ENCODE measurements at places on chromosomes 7 and 10.
A peak's percentile ranks its signal among the peaks of the same experiment; 100 is the strongest.

- DNase-seq, result no peak
Observed at GRCh38 chr10:109215291-109216075, 707.8 kb downstream of the XPNPEP1 start.

DNA sequence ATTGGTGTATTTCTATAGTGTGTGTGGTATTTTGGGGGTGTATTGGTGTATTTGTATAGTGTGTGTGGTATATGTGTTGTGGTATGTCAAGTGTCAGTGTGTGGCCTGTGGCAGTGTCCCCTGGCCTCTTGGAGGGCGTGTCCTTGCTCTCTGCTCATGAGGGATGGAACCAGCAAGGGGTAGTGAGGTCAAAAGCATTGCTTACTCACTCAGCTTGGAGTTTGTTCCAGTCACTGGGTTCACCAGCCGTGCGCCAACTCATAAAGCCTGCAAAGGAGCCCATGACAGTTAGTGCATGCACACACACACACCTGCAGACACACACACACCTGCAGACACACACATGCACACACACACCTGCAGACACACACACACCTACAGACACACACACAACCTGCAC, 4.3 kb upstream of the TRPV6 start:
- no peak for DNase-seq

DNA sequence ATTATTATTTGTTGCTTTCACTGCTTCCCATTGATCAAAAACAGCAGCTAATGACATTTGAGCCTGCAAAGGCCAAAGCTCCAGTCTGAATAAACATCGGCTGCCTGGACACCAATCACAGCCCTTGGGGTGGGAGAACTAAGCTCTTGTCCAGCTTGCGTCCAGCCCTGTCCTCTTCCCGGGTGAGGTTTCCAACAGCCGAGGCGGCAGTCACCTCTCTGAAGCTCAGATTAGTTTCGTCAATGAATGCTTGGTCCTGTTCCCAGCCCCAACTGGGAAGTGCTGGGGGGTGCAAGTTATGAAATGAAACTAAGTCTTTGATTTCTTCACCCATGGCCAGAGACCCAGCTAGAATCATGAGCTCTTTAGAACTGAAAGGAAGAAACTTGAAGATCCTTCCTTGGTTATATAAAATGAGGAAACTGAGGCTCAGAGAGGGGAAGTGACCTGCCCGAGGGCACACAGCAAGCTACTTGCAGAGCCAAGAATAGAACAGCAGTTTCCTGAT, 114.0 kb upstream of the TCF7L2 start:
- DNase-seq, result no peak

GRCh38 chr7:1431634-1432380, 27.5 kb downstream of the MICALL2 start:
- DNase-seq, result no peak

- no peak for DNase-seq
Observed at GRCh38 chr7:127474457-127474856, 81.9 kb upstream of the ZNF800 start.

DNA sequence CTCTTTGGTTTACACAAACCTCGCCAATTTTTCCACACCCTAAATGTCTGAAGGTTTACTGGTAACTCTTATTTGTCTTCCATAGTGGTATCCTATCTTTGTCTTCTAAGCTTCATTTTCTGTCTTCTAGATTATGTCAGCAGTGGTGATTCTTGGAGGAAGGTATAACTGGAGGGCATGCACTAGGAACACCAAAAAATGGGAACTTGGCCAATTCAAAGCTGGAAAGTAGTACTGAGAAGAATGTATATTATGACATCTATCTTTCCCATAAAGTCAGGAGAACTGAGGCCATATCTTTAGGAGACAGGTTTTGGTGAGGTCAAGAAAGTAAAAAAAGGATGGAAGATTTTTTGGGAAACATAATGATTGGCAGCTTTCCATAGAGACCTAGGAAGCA, 113.3 kb downstream of the CPEB3 start:
- no peak for DNase-seq

GRCh38 chr7:108030516-108030915, 27.6 kb upstream of the LAMB1 start:
- no peak for DNase-seq

- DNase-seq, result no peak
Observed at GRCh38 chr7:33410266-33410665, 280.9 kb downstream of the BBS9 start.

- no peak for DNase-seq
Observed at GRCh38 chr7:47479821-47480575, 101.9 kb downstream of the TNS3 start.

DNA sequence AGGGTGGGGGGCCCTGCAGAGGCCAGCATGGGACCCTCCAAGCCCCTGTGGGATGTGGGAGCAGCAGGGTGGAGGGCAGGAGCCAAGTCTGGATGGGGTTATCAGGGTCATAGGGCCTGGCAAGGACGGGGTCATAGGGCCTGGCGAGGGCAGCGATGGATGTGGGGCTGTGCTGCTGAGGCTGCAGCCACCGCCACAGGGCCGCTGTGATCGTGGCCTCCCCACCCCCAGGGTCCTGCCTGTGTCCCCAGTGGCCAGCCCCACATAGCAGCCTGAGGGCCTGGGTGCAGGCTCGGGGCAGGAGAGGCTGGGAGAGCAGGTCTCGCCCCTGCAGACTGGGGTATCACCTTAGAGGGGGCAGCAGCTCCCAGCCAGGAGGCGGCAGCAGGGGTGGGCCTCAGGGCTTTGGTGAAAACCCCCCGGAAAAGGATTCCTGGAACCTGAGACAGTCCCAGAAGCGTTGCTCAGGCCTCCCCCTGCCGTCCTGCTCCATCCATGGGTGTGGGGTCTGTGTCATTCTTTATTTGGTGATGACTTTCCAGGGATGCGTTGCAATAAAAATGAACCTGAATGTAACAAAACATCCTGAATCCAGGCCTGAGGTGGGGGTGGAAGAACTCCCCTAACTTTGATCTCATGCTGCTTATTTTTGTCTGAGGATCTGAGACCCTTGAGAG, 107.3 kb upstream of the SHH start:
- no peak for DNase-seq

GRCh38 chr7:99120916-99121315, 23.0 kb downstream of the SMURF1 start:
- no peak for DNase-seq

DNA sequence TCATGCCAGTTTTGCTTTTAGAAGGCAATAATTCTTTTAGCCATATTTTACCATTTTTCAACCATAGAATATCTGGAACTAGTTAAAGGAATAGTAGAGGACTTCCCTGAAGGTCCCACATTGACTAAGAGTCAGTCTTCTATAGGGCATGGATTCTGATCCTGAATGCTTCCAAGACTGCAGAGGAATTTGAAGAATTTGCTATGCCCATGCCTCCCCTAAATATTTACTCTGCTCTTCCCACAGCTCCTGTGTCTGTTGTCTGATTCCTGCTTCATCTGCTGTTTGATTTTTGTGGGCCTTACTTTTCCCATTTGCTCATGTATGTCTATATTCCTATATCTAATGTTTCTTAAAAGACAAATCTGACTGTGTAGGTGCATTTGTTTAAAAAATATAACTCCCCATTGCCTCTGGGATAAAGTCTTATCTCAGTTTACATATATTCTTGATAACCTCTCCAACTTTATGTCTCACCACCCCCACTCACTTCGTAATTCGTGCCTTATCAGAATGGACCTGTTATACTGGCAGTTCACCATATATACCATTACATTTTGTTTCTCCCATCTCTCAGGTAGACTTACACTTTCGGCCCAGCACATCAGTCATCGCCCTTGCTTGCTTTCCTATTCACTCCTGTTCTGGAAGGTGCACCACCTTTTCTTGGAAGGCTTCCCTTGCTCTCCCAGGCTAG, 33.9 kb downstream of the LRRC4 start:
- no peak for DNase-seq

DNA sequence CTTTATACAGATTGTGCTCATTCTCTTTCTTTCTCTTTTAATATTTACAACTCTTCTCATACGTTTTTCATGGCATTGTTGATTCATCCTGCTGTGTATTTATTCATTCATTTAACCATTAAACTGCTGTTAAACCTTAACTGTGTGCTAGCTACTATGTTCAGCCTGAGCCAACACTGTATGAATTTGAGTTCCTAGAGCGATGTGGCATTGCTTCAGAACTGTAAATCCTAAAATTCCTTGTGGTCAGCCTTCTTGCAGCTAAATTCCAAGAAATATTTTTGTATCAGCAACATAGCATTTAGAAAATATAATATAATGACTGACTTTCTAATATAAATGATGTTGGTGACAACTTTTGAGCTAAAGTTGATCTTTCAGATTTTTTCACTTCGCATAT, 184.7 kb upstream of the FZD1 start:
- no peak for DNase-seq

- no peak for DNase-seq
Observed at GRCh38 chr7:140546947-140547346, 67.6 kb upstream of the MKRN1 start.

- peak; percentile 24 for DNase-seq
Observed at GRCh38 chr7:141073173-141073640, 657 bp upstream of the TMEM178B start.

DNA sequence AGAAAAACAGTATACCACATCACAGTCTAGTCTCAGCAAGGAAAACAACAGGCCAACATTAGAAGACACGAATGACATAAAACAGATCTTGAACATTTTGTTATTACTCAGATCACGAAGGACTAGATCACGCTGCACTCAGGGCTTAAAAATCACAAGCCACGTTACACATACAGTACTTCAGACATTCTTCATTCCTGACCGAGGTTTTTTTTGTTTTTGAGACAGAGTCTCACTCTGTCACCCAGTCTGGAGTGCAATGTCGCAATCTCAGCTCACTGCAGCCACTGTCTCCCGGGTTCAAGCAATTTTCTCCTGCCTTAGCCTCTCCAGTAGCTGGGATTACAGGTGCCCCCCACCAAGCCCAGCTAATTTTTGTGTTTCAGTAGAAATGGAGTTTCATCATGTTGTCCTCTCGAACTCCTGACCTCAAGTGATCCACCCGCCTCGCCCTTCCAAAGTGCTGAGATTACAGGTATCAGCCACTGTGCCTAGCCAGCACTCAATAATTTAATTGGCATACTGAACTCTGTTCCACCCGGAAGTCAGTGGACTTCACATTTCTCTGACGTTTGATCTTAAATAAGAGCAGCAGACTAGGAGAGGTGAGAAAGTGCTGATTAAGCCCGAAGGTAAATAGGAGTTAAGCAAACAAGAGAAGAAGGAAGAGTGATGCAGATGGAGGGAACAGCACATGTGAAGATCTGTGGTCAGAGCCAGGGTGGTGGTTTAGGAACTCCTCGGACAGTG, 3.5 kb downstream of the AIMP2 start:
- no peak for DNase-seq

DNA sequence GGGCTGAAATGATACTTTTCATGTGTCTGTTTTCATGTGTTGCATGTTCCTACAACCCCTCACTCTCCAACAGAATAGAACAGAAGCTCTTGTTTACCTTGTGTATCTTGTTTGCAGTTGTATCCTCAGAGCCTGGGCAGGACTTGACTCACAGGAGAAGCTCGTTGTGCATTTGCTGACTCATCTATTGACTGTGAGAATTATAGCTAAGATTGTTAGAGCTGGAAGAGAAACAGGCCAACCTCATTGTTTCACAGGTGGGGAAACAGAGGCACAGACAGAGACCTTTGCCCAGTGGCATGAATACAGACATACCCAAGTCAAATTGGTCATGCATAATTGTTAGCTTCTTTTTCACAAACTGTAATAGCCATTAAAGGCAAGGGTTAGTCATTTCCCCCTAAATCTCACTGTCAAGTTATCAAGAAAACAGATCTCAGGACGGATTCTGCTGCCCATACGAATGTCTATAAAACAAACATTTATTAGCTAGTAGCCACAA, 4.6 kb upstream of the TSPAN15 start:
- DNase-seq, result no peak

- DNase-seq, result peak; percentile 53
Observed at GRCh38 chr7:128933180-128933891, 4.4 kb upstream of the IRF5 start.

DNA sequence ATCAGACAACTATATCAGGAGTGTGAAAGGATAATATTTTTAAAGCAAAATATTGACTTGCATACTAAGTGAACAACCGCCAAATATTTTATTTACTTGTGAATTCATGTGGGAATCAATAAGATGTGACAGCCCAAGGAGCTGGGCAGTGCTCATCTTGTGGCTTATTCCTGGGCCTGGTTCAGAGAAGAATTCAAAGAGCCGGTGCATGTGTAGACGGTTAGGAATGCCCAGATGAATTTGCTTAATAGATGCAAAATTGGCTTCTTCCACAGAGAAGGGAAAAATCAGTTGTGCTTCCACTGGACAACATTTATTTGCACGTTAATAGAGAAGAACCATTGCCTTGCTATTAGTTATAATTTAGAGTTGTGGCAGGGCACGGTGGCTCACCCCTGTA, 4.4 kb downstream of the MYL7 start:
- no peak for DNase-seq

GRCh38 chr10:1272079-1272776, 216.0 kb downstream of the WDR37 start:
- no peak for DNase-seq

- DNase-seq, result no peak
Observed at GRCh38 chr7:48424731-48425130, 253.5 kb downstream of the ABCA13 start.

GRCh38 chr7:98618786-98619185, 1.7 kb downstream of the NPTX2 start:
- no peak for DNase-seq

- no peak for DNase-seq
Observed at GRCh38 chr7:40850017-40850416, 715.2 kb downstream of the SUGCT start.

- no peak for DNase-seq
Observed at GRCh38 chr10:93799155-93799708, 41.5 kb downstream of the LGI1 start.

GRCh38 chr10:42419789-42420188, 218.6 kb downstream of the ZNF33B start:
- DNase-seq, result no peak

DNA sequence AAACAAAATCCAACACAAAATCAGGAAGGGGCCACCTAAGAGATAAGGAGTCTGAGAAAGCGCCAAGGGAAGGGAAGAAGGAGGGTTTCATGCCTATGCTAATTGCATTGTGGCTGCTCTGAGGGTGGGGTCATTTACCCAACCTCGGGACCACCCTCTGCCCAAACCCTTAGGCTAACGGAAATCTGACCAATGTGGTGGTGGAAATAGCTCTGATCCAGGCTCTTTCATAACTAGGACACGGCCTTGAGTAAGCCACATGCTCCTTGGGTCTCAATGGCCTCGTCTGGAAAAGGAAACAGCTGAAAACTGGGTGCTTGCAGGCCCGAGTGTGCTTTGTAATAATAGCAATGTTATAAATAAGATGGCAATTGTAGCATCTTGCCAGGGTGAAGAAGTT, 14.9 kb upstream of the SRGN start:
- DNase-seq, result no peak

- no peak for DNase-seq
Observed at GRCh38 chr7:2819161-2819953, 24.8 kb downstream of the GNA12 start.

DNA sequence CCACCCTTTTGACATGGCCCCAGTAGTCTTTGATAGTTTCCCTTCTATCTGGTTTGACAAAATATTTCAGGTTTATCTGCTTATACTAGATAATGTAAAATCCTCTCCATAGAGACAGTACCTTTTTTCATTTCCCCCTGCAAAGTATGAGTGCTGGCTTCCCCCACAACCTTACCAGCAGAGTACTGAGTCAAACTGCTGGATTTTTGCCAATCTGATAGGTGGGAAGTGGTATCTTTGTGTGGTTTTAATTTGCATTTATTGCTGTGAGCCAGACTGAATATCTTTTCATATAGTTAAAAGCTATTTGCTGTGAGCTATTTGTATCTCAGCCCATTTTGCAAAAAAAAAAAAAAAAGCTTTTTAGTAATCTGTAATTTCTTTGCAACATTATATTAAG, 32.1 kb upstream of the HECTD2 start:
- DNase-seq, result peak; percentile 18
